ENCODE measurements at places on chromosomes 6 and 20.

- DNase-seq = no peak
Measured at GRCh38 chr20:11714886-11715285, 202.8 kb upstream of the BTBD3 start.

DNA sequence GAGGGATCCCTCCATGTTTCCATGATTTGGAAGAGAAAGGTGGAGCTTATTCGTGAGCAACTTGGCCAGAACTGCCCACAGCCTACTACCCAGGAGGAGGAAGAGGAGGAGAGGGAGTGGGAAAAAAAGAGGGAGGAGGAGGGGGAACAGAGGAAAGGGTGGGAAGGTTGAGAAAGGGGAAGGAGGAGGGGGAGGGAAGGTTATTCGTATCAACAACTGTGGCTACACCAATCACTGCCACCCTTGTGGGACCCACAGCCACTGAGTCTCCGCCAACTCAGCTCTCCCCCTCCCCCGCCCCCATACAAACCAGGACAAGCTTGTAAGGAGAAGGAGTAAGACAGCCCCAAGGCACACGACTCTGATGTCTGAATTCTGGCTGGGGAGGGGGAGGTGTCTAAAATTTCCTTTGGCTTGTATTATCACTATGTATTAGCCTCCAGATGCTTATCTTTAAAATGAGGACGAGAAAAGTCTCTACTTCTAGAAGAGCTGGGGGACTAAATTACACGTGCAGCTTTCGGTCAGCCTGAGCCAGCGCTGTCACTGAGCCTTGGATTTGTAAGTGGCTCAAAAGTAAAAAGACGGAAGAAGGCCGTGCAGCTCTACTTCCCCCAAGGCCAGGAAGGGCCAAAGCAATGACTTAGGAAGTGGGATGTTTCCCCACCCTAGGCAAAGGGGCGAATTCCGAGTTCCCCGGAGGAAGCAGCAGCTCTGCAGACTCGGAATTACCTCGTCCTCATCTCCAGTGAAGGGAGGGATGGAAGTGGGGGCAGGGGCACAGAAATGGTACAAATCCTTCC lies 1.0 kb downstream of the FKBP1A start:
- no peak for DNase-seq

DNA sequence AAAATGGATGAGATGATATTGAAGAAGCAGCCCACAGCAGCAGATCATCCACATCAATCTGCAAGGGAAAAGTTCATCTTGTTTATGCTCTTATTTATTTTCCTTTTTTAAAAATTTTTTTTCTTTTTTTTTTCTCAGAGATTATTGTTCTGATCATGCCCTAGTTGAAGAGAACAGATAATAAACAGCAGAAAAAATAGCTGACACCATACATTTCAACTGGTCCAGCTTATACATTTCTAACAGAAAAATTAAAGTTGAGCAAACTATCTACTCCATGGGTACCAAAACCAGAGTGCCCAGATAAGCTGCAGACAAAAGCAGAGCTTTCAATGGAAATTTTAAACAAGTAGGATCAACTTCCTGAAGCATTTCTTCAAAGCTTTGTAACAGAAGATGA lies 9.3 kb downstream of the KIAA0319 start:
- DNase-seq = no peak

GRCh38 chr6:166955121-166955864 lies 1.1 kb downstream of the RNASET2 start:
- DNase-seq = no peak

GRCh38 chr6:44332585-44332984 lies 9.9 kb upstream of the SPATS1 start:
- DNase-seq = no peak

DNA sequence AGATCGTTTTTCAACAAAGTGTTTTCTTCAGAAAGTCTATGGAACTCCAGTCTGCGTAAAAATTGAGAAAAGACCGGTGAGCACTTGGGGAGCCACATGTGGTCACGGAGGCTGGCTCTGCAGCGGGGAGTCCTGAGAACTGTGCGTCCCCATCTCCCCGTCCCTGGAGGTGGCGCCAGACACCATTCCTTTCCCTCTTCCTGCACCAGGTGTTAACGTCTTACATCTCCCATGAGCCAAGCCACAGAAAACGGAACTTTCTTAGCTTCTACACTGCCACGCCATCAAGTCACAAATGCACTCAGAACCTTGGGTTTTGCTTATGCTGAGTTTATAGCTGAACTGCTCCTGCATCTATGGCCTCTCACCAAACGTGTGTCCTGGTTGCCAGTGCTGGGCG lies 62.6 kb downstream of the GINS1 start:
- no peak for DNase-seq

DNA sequence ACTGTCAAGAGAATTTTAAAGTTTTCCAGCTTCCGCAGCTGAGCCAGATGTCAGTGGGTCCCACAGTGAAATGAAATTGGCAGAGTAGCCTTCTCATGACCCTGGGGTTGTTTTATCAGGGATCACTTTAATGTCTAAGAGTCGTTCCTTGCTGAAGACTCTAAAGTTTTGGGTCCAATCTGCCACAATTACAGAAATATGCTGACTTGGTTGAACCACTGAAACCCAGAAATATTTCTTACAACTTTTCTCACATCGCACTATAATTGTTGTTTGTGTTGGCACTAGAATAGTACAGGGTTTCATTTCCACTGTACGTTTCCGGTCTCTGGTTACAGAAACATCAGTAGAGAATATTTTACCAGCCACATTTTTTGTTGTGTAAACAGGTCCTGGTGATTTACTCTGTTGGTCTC lies 109.0 kb downstream of the HMGCLL1 start:
- no peak for DNase-seq

GRCh38 chr6:13304101-13304500 lies 24.2 kb downstream of the TBC1D7 start:
- DNase-seq = no peak

DNA sequence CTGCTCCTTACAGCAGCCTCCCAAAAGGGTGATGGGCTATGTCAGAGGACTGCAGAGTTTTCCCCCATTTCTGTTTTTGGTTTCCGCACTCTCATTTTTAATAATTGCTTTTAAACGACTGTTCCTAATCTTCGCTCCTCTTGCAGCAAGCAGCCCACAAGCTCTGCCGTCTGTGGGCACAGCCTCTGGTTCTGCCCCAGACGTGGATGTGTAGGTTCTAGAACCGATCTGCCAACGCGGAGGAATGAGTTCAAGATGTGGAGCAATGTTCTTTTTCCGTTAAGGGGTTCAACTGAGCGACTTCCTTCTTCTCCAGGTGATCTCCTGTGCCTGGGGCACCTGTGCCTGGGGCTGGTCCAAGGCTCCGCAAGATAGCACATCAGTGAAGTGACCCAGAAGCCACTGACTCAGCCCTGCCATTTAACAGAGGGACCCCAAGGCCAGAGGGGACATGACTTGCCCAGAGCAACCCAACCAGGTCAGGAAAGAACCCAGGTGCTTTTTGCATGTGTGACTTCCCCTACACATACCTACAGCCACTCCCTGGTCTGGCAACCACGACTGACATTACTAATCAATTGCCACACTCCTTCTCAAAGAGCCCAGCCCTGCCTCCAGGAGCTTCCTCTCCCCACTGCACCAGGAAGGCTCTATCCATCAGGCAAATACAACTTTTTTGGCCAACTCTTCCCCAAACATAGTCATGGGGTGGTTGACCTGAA lies 22.7 kb downstream of the PMEPA1 start:
- no peak for DNase-seq

DNA sequence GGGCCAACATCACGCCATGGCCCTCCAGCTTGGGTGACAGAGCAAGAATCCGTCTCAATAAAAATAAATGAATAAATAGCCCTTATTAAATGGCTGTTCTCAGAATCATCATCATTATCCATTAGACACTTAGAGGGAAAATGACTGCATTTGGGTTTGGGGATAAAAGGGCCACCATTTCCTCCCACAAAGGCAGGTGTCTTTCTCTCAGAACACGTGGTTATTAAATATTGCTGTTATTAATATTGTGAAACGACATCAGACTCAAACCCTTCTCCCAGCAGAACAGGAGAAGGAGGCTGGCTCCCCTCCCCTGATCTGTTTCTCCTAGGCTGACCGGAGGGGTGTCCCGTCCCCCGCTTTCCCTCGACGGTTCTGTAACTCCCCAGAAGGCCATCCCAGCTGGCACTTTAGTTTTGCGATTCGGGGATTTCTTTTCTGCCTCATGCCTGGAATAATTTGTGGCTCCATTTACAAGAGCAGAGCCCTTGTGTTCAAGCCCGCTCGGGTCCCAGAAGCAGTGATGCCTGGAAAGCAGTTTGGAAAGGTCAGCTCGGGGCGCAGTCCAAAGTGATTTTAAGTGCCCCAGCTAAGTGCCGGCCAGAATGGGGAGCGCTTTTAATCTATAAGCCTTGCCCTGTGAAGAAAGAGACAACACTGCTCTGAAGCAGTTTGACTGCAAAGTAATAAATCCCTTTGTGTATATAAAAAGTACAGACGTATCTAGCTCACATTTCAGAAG lies 41.9 kb downstream of the EYA2 start:
- DNase-seq = no peak

GRCh38 chr6:168218785-168219566 lies 100.6 kb downstream of the DACT2 start:
- no peak for DNase-seq

DNA sequence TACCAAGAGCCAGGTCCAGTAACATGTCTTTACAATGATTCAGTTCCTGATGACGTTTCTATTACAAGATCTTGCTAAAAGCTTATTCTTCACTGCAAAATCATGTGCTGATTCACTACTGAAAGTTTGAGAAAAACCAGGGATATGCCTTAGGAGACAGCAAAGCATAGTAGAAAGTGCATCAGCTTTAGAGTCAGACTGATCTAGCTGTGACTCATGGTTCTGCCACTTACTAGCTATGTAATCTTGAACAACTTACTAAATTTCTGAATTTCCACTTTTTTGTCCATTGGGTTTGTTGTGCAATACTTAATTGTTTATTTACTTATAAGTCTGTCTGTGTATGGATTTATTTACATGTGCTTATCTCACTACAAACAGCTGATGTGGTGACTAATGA lies 198.5 kb upstream of the RSPO3 start:
- DNase-seq = no peak

DNA sequence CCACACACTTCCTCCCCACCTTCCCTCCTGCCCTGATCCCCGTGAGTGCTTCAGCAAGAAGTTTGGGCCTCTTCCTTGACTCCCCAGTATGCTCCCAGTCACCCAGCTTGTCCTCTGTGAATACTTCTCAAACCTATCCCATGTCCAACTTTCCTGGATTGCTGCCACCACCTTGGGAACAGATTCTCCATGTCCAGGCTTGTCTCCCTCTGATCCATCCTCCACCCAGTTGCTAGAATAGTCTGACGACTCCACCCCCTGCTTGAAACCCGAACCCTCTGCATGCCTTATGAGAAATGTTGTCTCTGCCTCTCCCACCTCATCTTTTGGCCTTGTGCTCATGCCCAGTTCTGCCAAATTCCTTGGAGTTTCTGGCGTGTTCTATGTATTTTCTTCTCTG lies 108.0 kb downstream of the PPP1R14C start:
- no peak for DNase-seq

DNA sequence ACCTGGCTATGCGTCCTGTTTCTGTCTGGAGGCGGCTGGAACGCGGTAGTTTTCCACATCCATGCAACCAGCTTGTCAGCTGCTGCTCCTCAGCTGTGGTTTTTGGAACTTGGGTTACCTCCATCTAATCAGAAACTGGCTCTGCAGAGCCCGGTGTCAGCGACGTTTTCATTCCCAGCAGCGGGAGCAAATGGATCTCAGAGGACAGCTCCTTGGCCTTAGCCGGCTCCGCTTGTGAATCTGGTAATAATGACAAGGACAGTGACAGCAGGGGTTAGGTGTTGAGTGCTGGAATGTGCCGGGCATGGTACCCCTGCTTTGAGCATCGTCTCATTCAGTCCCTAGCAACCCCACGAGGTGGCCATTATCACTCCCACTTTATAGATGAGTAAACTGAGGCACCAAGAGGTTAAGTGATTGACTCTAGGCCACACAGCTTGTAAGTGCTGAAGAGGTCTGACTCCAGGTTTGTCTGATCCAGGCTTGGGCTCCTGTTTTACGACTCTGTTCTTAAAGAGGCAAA lies 1.3 kb downstream of the SLCO4A1 start:
- DNase-seq = no peak

- no peak for DNase-seq
Measured at GRCh38 chr6:134123666-134124208, 71.3 kb upstream of the SLC2A12 start.

- no peak for DNase-seq
Measured at GRCh38 chr6:36079601-36080000, 50.7 kb upstream of the MAPK13 start.

DNA sequence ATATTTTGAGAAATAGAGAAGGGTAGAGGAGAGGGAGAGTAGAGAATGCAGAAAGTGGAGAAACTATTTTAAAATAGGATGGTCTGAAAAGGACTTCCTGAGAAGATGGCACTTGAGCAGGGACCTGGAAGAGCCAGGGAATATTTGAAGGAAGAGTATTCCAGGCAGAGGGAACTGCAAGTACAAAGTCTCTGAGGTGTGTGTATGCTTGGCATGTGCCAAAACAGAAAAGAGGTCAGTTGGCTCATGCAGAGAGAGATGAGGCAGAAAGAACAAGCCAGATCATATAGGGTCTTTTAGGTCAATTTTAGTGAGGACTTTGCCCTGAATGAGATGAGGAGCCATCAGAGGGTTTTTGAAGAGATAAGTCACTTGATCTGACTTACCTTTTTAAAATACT lies 145.9 kb downstream of the FLRT3 start:
- DNase-seq = no peak

DNA sequence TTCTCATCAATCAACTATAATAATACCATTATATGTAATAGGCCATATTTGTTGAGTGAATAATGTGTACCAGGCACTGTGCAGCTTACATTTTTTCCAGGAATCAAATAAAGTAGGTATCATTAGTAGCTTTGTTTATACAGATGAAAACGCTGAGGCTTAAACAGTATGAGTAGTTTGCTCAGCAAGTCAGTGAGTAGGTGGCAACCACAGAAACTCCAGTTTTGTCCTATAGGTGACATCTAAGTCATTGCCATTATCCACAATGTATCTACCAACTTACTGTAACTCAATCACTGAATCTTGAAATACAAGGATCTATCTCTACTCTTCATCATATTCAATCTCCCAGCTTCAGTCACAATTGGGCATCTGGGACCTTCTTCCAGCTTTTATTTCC lies 29.8 kb upstream of the TPBG start:
- no peak for DNase-seq

- DNase-seq = no peak
Measured at GRCh38 chr20:12906361-12906760, 102.4 kb upstream of the SPTLC3 start.

GRCh38 chr20:17783671-17784070 lies 83.9 kb downstream of the BANF2 start:
- no peak for DNase-seq

- DNase-seq = no peak
Measured at GRCh38 chr6:35089935-35090505, 51.1 kb downstream of the TCP11 start.

GRCh38 chr6:20564269-20564668 lies 30.0 kb downstream of the CDKAL1 start:
- no peak for DNase-seq

GRCh38 chr6:15351631-15352030 lies 105.8 kb downstream of the JARID2 start:
- no peak for DNase-seq

DNA sequence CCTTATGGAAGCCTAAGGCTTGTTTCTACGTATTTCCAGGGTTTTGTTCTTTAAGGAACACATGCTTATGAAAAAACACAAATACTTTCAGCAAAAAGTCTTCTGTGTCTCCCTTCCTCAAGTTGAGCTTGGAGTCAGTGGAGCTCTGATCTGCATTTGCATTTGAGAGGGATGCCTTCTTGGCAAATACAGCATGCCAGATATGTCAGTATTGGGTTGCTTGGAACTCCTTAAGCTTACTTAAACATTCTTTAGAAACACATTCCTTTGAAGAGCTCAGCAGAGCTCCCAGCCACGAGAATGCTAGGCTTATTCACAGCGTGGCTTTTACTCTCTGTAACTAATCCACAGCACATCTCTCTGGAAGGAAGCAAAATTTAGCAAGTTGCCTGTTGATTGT lies 68.3 kb downstream of the ANKRD6 start:
- DNase-seq = no peak

Data from activated T-helper 1 cell treated with anti-CD3 and anti-CD28 coated beads, Interleukin-2, amount 50 U/mL, for 16 hours (primary cell).